ENCODE measurements at places on chromosomes 16 and 17. TPM values are rescaled to one million over a fixed set of nuclear protein-coding genes. Genes with fewer than 3 reads are reported as not detected.

DNA sequence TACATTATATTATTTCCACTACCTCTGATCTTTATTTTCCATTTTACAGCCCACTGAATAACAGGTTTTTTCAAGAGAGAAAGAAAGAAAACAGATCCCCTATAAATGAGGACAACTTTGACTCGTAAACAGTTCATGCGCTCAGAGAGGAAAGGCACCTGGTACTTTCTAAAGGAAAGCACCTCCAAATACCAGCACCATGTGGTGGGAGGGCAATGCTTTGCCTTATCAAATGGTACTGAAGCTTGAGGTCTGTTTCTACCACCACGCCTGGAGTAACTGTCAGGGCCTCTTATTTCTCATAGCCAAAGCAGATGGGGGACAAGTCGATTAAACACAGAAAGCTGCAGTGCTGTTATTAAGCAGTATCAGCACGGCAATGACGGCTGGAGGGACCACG is 510.3 kb upstream of the ZFHX3 start:
- no peak overlapping the region for H3K27ac ChIP-seq
- H3K4me3 ChIP-seq: no peak overlapping the region
- H3K36me3 ChIP-seq: no peaks in the 10 kb centered on the region
- H3K4me1 ChIP-seq: no peaks in the 10 kb centered on the region
- no peaks in the 10 kb centered on the region for H3K27me3 ChIP-seq

GRCh38 chr16:84524346-84524920 is 20.0 kb upstream of the MEAK7 start:
- no peaks in the 10 kb centered on the region for H3K27me3 ChIP-seq
- H3K36me3 ChIP-seq: no peaks in the 10 kb centered on the region
- no peak for DNase-seq
- H3K4me1 ChIP-seq: no peaks in the 10 kb centered on the region

DNA sequence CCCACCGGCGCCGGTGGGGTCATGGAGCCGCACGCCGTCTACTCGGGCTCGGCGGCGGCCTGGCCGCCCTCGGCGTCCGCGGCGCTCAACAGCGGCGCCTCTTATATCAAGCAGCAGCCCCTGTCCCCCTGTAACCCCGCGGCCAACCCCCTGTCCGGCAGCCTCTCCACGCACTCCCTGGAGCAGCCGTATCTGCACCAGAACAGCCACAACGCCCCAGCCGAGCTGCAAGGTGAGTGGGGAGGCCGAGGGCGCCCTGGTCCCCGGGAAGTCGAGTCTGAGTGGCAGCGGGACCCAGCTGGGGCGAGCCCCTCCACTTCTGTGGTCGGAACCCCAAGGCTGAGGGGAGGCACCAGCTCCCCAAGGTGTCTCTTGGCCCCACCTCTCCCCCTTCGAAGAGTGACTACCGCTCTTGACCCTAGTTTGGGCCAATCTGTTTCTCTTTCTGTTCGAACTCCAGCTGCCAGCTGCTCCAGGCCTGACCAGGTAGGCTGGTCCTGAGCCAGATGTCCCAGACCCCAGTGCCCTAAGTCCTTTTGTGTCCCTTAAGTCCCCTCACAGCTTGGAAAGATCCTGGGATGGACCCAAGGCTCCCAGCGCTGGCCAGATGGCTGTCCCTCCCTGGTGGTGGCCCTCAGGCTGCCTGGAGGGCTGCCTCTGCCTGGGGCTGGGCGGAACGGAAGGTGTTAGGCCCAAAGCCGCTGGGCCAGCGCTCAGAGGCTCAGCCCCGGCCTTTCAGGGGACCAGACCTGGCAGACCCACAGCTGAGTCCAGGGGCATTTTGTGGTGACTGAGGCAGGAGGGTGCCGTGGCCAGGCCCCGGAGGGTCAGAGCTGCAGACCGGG is 1.2 kb downstream of the FOXF1 start:
- peak overlapping the region; percentile 82 for H3K27ac ChIP-seq
- peak overlapping the region; percentile 52 for H3K4me3 ChIP-seq
- H3K36me3 ChIP-seq: no peaks in the 10 kb centered on the region
- no peak for DNase-seq
- H3K27me3 ChIP-seq: peaks cover 88% of the 10 kb centered on the region

DNA sequence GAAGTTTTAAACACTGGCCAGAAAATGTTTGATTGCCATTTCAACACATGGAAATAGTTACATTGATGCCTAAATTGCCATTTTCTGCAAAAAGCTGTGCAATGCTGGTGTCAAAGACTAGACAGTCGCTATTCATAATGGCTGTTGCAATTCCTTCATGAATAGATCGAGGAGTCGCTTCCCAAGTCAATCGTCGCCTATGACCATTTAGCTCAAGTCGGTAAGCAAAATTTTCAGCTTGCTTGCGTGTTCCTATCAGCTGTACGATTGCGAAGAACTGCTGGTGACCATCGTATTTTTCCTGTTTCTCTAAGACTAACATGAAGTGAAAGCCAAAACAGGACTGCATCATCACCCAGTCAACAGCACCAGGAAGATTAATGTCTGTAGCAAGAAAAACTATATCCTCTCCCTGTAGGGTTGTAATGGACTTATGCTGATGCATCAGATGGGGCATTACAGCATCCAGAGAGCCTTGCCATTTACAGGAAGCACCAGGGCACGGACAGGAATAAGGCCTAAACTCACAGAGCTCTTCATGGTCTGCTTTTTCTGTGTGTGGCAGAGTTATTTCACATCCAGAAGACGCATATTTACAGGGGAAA is 23.6 kb downstream of the SIAH1 start:
- H3K27me3 ChIP-seq: no peaks in the 10 kb centered on the region
- peaks cover 6% of the 10 kb centered on the region for H3K4me1 ChIP-seq
- H3K4me3 ChIP-seq: no peak overlapping the region
- H3K36me3 ChIP-seq: no peaks in the 10 kb centered on the region

- H3K4me3 ChIP-seq: no peak overlapping the region
- no peak for DNase-seq
- no peak overlapping the region for H3K27ac ChIP-seq
Measured at GRCh38 chr16:25692742-25693508, 1.2 kb downstream of the HS3ST4 start.

GRCh38 chr17:50684612-50685333 is 22.9 kb downstream of the ANKRD40 start:
- peaks cover 30% of the 10 kb centered on the region for H3K4me1 ChIP-seq
- DNase-seq: peak; percentile 91
- H3K36me3 ChIP-seq: no peaks in the 10 kb centered on the region
- no peaks in the 10 kb centered on the region for H3K27me3 ChIP-seq
- H3K27ac ChIP-seq: peak overlapping the region; percentile 92

GRCh38 chr17:63268827-63269226 is 177.3 kb downstream of the CYB561 start:
- no peaks in the 10 kb centered on the region for H3K27me3 ChIP-seq
- no peaks in the 10 kb centered on the region for H3K4me1 ChIP-seq
- DNase-seq: no peak
- no peak overlapping the region for H3K4me3 ChIP-seq

DNA sequence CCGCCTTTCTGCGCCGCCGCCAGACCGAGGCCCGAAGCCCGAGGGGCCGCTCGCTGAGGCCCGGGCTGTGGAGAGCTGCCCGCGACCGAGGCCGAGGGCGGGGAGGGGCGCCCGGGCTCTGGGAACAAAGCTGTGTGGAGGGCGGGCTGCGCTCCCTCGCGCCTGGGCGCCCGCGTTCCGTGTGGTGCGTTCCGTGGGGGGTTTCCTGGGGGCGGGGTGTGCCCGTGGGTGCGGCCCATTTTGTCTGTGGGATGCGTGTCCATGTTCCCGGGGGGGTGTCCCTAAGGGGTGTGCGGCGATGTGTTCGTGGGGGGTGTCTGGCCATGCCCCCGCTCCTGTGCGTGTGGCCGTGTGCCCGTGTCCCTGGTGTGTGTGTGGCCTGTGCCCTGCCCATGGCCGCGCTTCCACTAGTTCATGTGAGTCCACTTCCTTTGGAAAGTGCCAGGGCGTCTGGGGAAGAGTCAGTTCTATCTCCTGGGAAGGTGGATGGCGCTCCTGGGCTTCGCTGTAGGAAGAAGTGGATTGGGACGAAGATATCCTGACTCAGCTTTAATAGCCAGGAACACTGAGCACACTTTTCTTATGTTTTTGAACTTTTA is 520 bp downstream of the JPT2 start:
- peak overlapping the region; percentile 86 for H3K4me3 ChIP-seq
- no peaks in the 10 kb centered on the region for H3K4me1 ChIP-seq
- DNase-seq: peak; percentile 50

- H3K27me3 ChIP-seq: no peaks in the 10 kb centered on the region
- no peak overlapping the region for H3K4me3 ChIP-seq
- H3K4me1 ChIP-seq: no peaks in the 10 kb centered on the region
- DNase-seq: no peak
- no peaks in the 10 kb centered on the region for H3K36me3 ChIP-seq
Measured at GRCh38 chr16:7843261-7843660, 510.6 kb downstream of the RBFOX1 start.

DNA sequence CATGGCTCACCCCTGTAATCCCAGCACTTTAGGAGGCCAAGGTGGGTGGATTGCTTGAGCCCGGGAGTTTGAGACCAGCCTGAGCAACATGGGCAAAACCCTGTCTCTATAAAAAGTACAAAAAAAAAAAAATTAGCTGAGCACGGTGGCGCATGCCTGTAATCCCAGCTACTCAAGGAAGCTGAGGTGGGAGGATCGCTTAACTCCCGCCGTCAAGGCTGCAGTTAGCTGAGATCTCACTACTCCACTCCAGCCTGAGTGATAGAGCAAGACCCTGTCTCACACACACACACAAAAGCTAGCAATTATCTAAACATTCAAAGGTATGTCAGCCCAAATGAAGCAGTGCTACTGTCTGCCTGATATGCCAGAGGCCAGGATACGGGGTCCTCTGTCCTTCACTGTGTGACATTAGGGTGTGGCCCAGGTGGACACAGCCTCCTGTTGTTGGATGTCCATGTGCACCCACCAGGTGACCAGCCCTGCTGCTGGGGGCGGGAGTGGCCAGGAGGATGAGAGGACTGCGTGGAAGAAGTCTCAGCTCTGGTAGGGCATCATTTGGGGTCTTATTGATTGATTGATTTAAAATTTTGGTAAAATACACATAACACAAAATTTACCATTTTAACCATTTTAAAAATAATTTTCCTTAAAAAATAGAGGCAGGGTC is 3.9 kb downstream of the NLRC3 start:
- H3K4me3 ChIP-seq: no peak overlapping the region
- no peak for DNase-seq
- no peak overlapping the region for H3K27ac ChIP-seq
- no peaks in the 10 kb centered on the region for H3K36me3 ChIP-seq
- H3K4me1 ChIP-seq: no peaks in the 10 kb centered on the region

GRCh38 chr16:53369921-53370320 is 64.3 kb upstream of the RBL2 start:
- no peaks in the 10 kb centered on the region for H3K27me3 ChIP-seq
- H3K27ac ChIP-seq: no peak overlapping the region
- no peaks in the 10 kb centered on the region for H3K4me1 ChIP-seq
- no peak overlapping the region for H3K4me3 ChIP-seq
- DNase-seq: no peak

DNA sequence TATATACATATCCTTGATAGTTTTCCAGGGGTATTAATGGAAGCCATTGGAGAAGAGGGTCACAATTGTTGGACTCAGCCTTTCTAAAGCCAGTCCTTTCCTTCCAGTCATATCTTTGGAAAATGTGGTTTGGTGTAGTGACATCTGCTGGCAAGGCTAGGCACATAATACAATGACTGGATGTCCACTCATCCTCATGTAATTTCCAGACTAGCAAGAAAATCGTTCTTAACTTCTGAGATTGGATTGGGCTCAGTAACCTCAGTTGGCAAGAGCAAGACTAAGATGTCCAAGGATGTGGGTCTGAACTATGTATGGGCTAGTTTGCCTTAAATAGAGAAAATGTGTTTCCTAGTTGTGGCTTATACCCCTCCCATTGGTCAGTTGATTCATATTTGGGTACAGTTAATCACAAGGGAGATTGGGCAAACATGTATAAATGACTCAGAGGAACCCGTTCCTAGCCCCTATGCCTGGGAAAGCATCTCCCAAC is 8.7 kb upstream of the KAT7 start:
- peak overlapping the region; percentile 11 for H3K27ac ChIP-seq
- H3K36me3 ChIP-seq: no peaks in the 10 kb centered on the region
- no peaks in the 10 kb centered on the region for H3K4me1 ChIP-seq
- H3K4me3 ChIP-seq: no peak overlapping the region
- DNase-seq: peak; percentile 29
- no peaks in the 10 kb centered on the region for H3K27me3 ChIP-seq

DNA sequence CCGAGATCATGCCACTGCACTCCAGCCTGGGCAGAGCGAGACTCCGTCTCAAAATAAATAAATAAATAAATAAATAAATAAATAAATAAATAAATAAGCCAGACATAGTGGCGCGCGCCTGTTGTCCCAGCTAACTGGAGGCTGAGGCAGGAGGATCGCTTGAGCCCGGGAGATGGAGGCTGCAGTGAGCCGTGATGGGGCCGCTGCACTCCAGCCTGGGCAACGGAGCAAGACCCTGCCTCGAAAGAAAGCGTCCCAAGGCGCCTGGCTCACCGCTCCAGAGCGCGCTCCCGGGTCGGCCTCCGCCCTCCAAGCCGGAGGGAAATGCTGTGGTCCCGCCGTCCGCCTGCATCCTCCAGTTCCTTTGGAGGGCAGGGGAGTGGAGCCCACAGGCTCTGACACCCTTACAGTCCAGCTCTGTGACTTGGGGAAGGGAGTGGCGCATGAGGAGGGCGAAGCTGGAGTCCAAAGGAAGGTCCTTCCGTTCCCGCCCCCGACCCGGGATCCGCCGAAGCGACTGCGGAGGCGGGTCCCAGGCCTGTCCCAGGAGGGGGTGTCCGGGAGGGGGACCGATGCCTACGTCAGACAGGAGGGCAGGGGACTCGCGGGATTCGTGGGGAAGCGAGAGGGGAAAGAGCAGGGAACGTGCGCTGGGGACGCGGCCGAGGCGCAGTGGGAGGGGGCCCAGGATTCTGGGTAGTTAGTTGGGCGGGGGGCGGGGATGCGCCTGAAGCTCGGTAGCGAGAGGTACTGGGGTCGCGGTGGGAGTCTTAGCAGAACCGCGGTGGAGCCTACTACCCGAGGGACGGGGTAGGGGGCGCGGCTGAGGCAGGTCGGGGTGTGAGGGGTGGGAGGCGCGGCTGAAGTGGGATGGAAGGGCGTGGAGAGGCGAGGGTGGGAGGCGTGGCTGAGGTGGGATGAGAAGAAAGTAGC is 8.4 kb upstream of the TRPV2 start:
- no peak overlapping the region for H3K27ac ChIP-seq
- H3K4me1 ChIP-seq: peaks cover 4% of the 10 kb centered on the region
- H3K27me3 ChIP-seq: peaks cover 8% of the 10 kb centered on the region
- H3K36me3 ChIP-seq: no peaks in the 10 kb centered on the region
- peak overlapping the region; percentile 35 for H3K4me3 ChIP-seq

DNA sequence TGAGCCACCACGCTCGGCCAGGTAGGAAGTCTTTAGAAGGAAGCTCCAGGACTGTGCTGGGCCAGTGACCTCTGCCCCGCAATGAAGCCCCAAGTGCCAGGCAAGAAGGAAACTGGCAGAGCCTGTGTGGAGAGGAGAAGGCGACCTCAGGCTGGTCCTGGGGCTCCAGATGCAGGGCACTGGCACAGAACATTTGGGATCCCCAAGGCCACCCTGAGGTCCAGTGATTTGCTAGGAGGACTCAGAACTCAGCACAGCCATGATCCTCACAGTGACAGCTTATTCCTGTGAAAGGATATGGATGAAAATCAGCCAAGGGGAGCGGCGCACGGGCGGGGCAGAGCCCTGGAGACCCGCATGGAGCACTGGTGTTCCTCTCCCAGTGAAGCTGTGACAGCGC is 24.1 kb downstream of the MGAT5B start:
- H3K27ac ChIP-seq: no peak overlapping the region
- H3K36me3 ChIP-seq: no peaks in the 10 kb centered on the region
- H3K4me3 ChIP-seq: no peak overlapping the region

Gene SBK1
- 1.0 TPM for total RNA-seq

Gene SLX4
- total RNA-seq: 6.3 TPM

Gene RBBP6
- total RNA-seq: 34.7 TPM

Gene ZFP3
- 6.3 TPM for total RNA-seq

Gene MEOX1
- total RNA-seq: 4.1 TPM

Gene GLIS2
- total RNA-seq: 0.89 TPM

Gene KIF2B
- not detected for total RNA-seq

Gene RUNDC3A
- total RNA-seq: 0.52 TPM

Gene VTN
- total RNA-seq: not detected

Gene SPATA32
- total RNA-seq: not detected
